Spleen (tissue), 13 donors: ENCODE measurements at places on chromosomes 12 and 14. TPM values are rescaled to one million over a fixed set of nuclear protein-coding genes. Genes with fewer than 3 reads are reported as not detected.

The NR1H4 gene
- 1.1 TPM for polyA plus RNA-seq

DNA sequence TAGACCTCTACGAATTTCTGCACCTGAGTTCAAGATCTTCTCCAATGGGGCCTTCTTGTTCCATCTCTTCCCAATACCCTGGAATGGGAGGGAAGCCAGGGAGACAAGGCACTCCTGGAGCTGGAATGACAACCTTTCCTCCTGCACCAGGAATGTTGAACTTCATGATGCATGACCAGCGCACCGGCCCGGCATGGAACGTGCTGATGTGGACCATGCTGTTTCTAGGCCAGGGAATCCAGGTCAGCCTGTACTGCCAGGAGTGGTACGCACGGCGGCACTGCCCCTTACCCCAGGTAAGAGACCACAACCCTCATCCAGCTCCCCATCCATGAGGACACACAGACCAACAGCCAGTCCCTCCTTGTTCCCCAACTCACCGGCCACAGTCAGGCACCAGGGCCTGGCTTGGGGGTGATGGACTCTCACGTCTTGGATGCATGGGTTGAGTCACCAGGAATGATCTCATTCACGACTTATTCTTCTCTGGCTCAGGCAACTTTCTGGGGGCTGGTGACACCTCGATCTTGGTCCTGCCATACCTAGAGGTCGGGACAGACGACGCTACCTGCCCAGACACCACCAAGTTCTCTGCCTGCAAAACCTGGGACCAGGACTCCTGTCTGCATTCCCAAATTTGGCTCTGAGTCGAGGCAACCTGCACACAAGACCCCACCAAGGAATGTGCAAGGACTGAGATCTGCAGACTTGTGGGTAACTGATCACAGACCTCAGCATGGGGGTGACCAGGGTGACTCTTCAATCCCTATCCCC is 20.5 kb downstream of the SOAT2 start:
- no peaks in the 10 kb centered on the region for H3K4me1 ChIP-seq
- H3K27me3 ChIP-seq: no peaks in the 10 kb centered on the region
- no peak for DNase-seq
- peak overlapping the region; percentile 25 for H3K27ac ChIP-seq

The RAB2B gene
- 19.9 TPM for polyA plus RNA-seq

DNA sequence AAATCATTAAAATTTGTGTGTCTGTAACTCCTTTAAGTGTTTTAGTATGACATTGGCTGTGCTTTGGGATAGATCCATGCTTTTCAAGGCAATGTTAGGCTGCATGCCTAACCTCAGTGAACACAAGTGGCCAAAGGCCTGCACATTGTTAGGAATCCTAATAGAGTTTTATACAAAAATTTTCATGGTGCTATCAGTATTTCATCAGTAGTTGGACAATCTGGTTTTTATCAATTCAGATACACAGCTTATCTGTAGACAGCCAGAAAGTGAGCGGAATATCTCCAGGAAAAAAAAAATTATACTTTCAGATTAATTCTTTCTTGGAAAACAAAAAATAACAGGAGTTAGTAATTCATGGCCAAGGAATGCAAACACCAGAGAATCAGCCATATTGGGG is 324.0 kb upstream of the PDE3A start:
- H3K27ac ChIP-seq: no peak overlapping the region
- H3K4me3 ChIP-seq: no peak overlapping the region
- H3K4me1 ChIP-seq: no peaks in the 10 kb centered on the region
- H3K36me3 ChIP-seq: no peaks in the 10 kb centered on the region
